Ascending aorta (tissue), 2 donors: ENCODE measurements at places on chromosomes 12 and 14.

- peak overlapping the region; percentile 22 for H3K27ac ChIP-seq
- H3K36me3 ChIP-seq, result no peaks in the 10 kb centered on the region
- H3K4me1 ChIP-seq, result peaks cover 24% of the 10 kb centered on the region
- no peaks in the 10 kb centered on the region for H3K27me3 ChIP-seq
- no peak for DNase-seq
- no peak overlapping the region for H3K4me3 ChIP-seq
Observed at GRCh38 chr12:2374092-2374906, 321.5 kb downstream of the CACNA1C start.

DNA sequence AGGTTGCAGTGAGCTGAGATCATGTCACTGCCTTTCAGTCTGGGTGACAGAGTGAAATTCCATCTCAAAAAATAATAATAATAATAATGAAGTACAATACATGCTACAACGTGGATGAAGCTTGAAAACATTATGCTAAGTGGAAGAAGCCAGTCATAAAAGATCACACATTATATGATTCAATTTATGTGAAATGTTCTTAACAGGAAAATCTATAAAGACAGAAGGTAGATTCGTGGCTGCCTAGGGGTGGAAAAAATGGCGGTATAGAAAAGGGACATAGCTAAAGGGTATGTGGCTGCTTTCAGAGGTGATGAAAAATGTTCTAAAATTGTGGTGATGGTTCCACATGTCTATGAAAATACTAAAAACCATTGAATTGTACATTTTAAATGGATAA is 41.0 kb upstream of the AMIGO2 start:
- H3K27me3 ChIP-seq, result no peaks in the 10 kb centered on the region
- H3K27ac ChIP-seq, result no peak overlapping the region
- H3K36me3 ChIP-seq, result no peaks in the 10 kb centered on the region
- H3K4me1 ChIP-seq, result no peaks in the 10 kb centered on the region

DNA sequence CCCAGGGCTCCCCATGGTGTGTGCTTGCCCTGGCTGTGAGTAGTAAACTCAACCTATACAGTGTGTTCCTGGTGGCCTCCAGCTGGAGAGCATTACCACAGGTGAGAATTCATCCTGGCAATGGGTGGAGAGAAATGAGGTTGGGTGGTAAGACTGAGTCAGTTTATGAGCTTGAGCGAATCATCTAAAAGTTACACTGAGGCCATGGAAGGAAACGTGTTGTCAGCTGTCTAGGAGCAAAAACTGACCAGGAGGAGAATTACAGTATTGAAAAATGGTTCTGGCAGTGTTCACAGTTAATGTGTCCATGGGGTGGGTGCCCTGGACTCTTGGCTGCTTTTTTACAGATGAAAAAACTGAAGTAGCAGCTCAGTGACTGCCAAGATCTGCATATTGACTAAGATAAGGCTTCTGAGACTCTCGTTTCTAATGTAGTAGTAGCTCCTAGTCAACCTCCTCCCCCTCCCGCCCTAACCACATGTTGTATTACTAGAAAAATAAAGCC is 202.0 kb upstream of the AMIGO2 start:
- no peaks in the 10 kb centered on the region for H3K4me1 ChIP-seq
- DNase-seq, result no peak
- no peak overlapping the region for H3K4me3 ChIP-seq
- no peaks in the 10 kb centered on the region for H3K36me3 ChIP-seq

DNA sequence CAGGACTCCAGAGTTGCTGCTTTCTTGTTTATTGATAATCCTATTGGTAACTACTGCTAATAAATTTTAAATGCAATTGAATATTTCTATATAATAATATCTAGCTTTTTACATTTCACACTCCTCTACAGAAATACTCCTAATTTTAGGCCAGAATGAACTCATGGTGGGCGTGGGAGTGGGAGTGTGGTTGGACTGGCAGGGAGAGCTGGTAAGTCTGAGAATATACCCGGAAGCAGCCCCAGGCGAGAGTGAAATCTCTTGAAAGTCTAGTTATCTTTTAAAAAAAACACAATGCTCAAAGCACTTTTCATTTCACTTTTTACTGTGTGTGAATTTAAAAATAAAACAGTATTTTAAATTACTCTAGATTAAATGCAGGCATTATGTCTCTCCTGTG is 4.7 kb downstream of the TMEM263 start:
- H3K4me1 ChIP-seq, result peaks cover 2% of the 10 kb centered on the region
- H3K27me3 ChIP-seq, result no peaks in the 10 kb centered on the region
- H3K36me3 ChIP-seq, result peaks cover 9% of the 10 kb centered on the region
- no peak overlapping the region for H3K27ac ChIP-seq
- DNase-seq, result no peak

DNA sequence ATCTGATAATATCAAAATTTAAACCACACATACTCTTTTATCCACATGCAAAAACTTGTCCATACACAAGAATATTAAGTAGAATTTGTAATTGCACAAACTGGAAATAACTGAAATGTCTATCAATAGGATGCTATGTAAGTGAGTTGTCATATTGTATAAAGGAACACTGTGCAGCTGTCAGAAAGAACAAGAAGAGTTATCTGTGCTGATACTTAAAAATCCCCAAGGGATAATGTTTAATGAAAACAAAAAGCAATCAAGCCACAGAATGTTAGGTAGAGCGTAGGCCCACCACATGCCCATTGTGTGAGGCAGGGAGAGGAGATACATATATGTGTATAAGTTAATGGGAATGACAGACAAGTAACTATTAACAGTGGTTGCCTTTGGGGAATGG is 25.9 kb upstream of the HIGD1C start:
- no peaks in the 10 kb centered on the region for H3K27me3 ChIP-seq
- H3K4me1 ChIP-seq, result no peaks in the 10 kb centered on the region
- H3K36me3 ChIP-seq, result peaks cover 16% of the 10 kb centered on the region
- peak overlapping the region; percentile 79 for H3K27ac ChIP-seq

DNA sequence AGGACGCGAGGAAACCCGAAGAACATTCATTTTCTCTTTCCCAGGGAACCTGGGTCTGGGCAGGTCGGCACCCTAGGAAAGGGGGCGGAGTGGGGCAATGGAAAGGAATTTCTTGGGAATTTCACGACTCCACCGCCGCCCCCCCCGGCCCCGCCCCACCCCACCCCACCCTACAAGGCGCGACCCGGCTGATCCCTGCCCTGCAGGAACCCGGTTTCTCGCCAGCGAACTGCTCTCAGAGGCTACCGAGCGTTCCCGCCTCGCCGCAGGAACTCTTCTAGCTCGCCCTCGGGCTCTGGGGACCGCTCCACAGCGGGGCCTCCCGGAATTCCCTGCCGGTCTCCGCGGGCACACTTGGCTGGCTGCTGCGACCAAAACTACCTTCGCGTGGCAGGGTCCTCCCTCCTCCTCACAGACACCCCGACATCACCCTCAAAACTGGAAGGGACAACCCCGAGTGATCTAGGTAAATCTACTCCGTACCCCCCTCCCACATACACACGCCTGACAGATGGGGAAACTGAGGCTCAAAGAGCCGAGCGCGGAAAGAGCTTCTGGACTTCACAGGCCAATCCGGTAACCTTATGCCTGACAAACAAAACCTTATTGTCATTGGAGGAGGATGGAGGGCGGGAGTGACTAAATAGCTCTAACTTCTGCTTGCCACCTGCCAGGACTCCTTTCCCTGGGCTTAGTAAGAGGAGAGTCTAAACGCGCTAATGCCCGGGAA is 785 bp upstream of the ACTN1 start:
- H3K4me1 ChIP-seq, result peaks cover 45% of the 10 kb centered on the region
- peak overlapping the region; percentile 97 for H3K4me3 ChIP-seq
- H3K36me3 ChIP-seq, result peaks cover 5% of the 10 kb centered on the region
- no peaks in the 10 kb centered on the region for H3K27me3 ChIP-seq
- H3K27ac ChIP-seq, result peak overlapping the region; percentile 99

- H3K27ac ChIP-seq, result no peak overlapping the region
- H3K4me1 ChIP-seq, result no peaks in the 10 kb centered on the region
- no peak for DNase-seq
- no peak overlapping the region for H3K4me3 ChIP-seq
- no peaks in the 10 kb centered on the region for H3K27me3 ChIP-seq
Observed at GRCh38 chr12:84920331-84920730, 7.7 kb upstream of the SLC6A15 start.

DNA sequence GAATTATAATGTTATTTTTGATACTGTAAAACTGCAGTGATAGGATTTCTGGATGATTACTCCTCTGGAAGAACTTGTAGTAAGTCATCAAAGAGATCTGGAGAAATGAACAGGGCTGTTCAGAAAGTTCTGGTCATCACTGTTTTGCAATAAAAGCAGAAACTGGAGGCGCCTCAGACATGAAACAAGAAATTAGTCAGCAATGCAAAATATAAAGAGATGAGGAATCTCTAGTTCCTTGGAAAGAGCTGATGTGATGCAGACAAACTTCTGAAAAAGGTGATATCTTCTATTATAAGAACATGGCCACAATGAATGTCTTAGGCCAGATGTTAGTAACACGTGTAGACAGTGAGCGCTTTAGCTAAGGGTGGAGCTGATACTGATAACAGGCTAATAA is 9.5 kb downstream of the ACIN1 start:
- no peak for DNase-seq
- H3K27ac ChIP-seq, result no peak overlapping the region
- H3K27me3 ChIP-seq, result no peaks in the 10 kb centered on the region

- H3K27me3 ChIP-seq, result no peaks in the 10 kb centered on the region
- H3K4me3 ChIP-seq, result no peak overlapping the region
- H3K4me1 ChIP-seq, result no peaks in the 10 kb centered on the region
Observed at GRCh38 chr14:94545131-94545841, 16.0 kb upstream of the SERPINA4 start.

GRCh38 chr12:2959505-2960389 is 550 bp downstream of the TEAD4 start:
- no peaks in the 10 kb centered on the region for H3K27me3 ChIP-seq
- H3K4me3 ChIP-seq, result peak overlapping the region; percentile 75
- DNase-seq, result peak; percentile 83
- peaks cover 5% of the 10 kb centered on the region for H3K4me1 ChIP-seq
- H3K36me3 ChIP-seq, result no peaks in the 10 kb centered on the region

DNA sequence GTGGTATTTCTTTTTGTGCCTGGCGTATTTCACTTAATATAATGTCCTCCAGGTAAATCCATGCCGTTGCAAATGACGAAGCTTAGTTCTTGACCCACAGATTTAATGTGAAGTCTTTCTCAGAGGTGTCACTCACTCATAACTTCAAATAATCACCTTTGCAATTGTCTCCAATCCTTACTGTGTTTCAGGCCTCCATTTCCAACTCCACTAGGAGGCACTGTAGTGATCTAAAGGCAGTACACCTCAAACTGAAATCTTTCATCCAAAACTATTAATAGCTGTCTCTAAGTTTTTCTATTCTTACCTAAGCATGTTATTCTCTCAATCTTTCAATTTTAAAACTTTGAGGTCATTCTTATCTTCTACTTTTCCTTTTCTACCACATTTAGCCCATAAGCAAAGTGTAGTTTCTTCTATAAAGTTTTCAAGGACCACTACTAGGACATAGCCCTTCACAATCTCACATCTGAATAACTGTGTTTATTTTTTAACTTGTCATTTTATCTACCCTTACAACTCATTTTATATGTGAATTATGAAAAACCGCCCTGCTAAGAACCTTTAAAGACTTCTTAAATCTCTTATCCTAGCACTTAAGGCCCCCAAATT is 25.5 kb upstream of the FBXO34 start:
- no peak for DNase-seq
- no peak overlapping the region for H3K27ac ChIP-seq

GRCh38 chr14:90658541-90658967 is 157.7 kb downstream of the TTC7B start:
- peaks cover 3% of the 10 kb centered on the region for H3K36me3 ChIP-seq
- H3K27me3 ChIP-seq, result no peaks in the 10 kb centered on the region
- H3K4me3 ChIP-seq, result no peak overlapping the region
- no peak overlapping the region for H3K27ac ChIP-seq

GRCh38 chr14:19800282-19801117 is 3.1 kb upstream of the OR4N2 start:
- no peak overlapping the region for H3K27ac ChIP-seq
- no peak overlapping the region for H3K4me3 ChIP-seq
- H3K36me3 ChIP-seq, result no peaks in the 10 kb centered on the region
- no peaks in the 10 kb centered on the region for H3K4me1 ChIP-seq

DNA sequence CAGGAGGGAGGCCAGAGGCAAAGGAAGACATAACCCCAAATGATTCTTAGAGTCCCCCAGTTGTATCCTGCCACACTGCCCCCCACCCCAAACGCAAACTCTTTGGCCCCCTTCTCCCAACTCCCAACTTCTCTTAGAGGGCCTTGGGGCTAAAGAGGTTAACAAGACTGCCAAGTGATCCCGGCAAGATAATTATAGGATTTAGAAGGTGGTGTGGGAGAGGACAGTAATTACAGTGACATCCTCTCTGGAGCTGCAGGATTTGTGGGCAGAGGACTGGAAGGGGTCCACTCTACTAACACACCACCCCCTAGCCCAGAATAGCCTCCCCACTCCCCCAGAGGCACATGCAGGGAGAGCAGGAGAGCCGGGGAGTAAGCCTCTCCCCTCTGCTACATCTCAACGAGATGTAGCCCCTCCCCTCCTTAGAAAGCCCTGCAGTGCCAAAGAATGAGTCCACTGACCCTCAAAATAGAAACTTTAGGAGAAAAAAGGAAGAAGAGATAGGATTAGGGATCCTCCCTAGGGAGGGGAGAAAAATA is 5.3 kb upstream of the GDF11 start:
- no peaks in the 10 kb centered on the region for H3K36me3 ChIP-seq
- peak overlapping the region; percentile 81 for H3K27ac ChIP-seq
- H3K27me3 ChIP-seq, result no peaks in the 10 kb centered on the region
- DNase-seq, result no peak
- H3K4me1 ChIP-seq, result peaks cover 11% of the 10 kb centered on the region

- H3K27me3 ChIP-seq, result no peaks in the 10 kb centered on the region
- H3K4me3 ChIP-seq, result no peak overlapping the region
- no peak overlapping the region for H3K27ac ChIP-seq
- H3K4me1 ChIP-seq, result peaks cover 1% of the 10 kb centered on the region
- no peak for DNase-seq
Observed at GRCh38 chr14:81164167-81164774, 56.5 kb downstream of the GTF2A1 start.

DNA sequence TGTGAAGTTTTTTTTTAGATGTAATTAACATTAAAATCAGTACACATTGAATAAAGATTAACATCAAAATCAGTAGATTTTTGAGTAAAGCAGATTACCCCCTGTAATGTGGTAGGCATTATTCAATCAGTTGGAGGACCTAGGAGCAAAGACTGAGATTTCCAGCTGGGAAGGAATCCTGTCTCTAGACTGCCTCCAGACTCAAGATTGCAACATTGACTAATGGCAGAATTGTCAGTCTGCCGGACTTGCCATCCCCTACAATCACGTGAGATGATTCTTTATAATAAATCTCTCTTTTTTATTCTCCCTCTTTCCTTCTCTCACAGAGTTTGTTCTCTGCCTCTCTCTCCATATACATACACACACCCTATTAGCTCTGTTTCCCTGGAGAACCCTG is 51.4 kb upstream of the SLC6A15 start:
- no peaks in the 10 kb centered on the region for H3K4me1 ChIP-seq
- no peak overlapping the region for H3K4me3 ChIP-seq
- H3K27ac ChIP-seq, result no peak overlapping the region

- no peaks in the 10 kb centered on the region for H3K27me3 ChIP-seq
- H3K36me3 ChIP-seq, result no peaks in the 10 kb centered on the region
- no peak overlapping the region for H3K27ac ChIP-seq
- no peak overlapping the region for H3K4me3 ChIP-seq
- H3K4me1 ChIP-seq, result no peaks in the 10 kb centered on the region
- no peak for DNase-seq
Observed at GRCh38 chr12:27396216-27396815, 50.2 kb upstream of the SMCO2 start.
